ENCODE measurements at places on chromosomes 3 and 15.

DNA sequence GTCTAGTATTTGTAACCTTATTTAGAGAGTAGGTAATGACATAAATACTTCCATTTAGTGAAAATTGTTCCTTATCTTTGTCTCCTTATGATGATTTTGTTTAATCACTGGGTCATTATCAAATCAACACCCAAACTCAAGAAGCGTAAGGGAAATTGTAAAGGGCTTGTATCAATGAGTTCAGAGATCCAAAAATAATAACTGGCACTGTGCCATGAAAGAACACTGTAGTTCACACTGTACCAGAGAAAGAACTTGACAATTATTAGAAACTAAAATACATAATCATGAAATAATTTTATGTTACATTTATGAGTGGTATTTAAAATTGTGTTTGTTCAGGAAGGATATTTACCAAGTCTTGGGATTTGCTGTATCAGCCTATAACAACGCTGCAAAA, 895.4 kb downstream of the FHIT start:
- no peak overlapping the region for H3K27ac ChIP-seq
- H3K4me1 ChIP-seq: no peaks in the 10 kb centered on the region
- DNase-seq: no peak
- no peaks in the 10 kb centered on the region for H3K36me3 ChIP-seq
- no peaks in the 10 kb centered on the region for H3K27me3 ChIP-seq

DNA sequence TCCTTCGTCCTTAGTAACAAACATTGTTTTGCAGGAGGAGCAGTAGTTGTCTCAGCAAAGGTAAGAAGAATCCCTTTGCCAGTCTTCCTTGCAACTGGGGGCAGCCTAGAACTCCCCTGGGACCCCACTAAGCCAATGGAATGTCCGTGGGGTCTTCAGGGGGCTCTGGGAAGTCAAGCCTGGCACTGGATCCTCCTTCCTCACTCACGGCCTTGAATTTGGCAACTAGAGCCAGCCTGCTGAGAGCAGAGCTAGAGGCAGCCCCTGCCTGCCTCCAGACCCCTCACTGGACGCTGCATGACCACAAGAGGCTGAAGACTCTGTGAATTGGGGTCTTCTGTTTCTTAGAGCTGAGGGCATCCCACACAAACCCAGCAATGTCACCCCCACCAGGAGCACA, 18.6 kb upstream of the PRR23E start:
- peaks cover 5% of the 10 kb centered on the region for H3K27me3 ChIP-seq
- H3K4me1 ChIP-seq: no peaks in the 10 kb centered on the region
- H3K36me3 ChIP-seq: no peaks in the 10 kb centered on the region
- DNase-seq: no peak
- H3K4me3 ChIP-seq: no peak overlapping the region

DNA sequence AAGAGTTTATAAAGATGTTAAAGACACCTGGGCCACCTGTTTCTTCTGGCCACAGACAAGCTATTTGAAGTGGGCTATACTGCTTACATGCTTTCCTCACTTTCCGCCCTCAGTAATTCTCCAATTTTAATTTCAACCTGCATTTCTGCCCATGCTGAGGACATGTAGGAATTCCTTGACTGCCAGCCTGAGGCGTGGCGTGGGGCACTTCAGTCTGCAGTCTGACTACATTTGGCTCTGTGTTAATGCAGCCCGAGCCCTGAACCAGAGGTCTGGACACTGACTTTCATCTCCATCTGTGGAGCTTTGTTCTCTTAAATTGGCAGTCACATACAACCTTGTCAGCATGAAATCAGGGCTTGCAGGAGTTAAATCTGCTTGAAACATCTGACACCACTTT, 8.5 kb downstream of the UQCC5 start:
- no peak for DNase-seq
- no peak overlapping the region for H3K4me3 ChIP-seq
- peaks cover 48% of the 10 kb centered on the region for H3K36me3 ChIP-seq
- peaks cover under 1% of the 10 kb centered on the region for H3K4me1 ChIP-seq
- no peak overlapping the region for H3K27ac ChIP-seq
- no peaks in the 10 kb centered on the region for H3K27me3 ChIP-seq

DNA sequence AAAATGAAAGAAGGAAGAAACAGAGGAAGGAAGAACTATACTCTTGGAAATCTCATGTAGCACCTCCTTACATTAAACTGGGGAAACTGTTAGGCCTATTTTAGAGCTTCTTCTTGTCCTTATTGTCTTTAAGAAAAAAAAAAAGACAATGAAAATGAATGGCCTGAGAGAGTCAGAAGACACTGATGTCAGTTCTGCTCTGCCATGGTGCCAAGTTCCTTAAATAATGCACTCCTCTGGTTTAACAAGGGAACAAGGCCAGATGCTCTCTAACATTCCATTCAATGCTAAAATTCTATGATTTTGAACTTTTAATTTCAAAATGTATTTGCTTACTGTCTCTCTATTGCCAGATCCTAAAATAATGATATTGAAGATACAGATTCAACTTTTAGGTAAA, 4.4 kb upstream of the MBNL1 start:
- no peak overlapping the region for H3K27ac ChIP-seq
- peaks cover 30% of the 10 kb centered on the region for H3K36me3 ChIP-seq
- peaks cover 51% of the 10 kb centered on the region for H3K4me1 ChIP-seq
- DNase-seq: no peak
- H3K4me3 ChIP-seq: no peak overlapping the region

GRCh38 chr15:70436428-70436827, 326.9 kb downstream of the UACA start:
- no peaks in the 10 kb centered on the region for H3K27me3 ChIP-seq
- no peak overlapping the region for H3K27ac ChIP-seq
- no peaks in the 10 kb centered on the region for H3K36me3 ChIP-seq

- H3K27me3 ChIP-seq: no peaks in the 10 kb centered on the region
- no peaks in the 10 kb centered on the region for H3K36me3 ChIP-seq
- H3K4me1 ChIP-seq: no peaks in the 10 kb centered on the region
- no peak for DNase-seq
- H3K4me3 ChIP-seq: no peak overlapping the region
Observed at GRCh38 chr3:30720586-30721313, 114.3 kb downstream of the TGFBR2 start.

- H3K27ac ChIP-seq: peak overlapping the region; percentile 86
- DNase-seq: peak; percentile 54
- H3K36me3 ChIP-seq: peaks cover 8% of the 10 kb centered on the region
- H3K27me3 ChIP-seq: no peaks in the 10 kb centered on the region
Observed at GRCh38 chr15:25862472-25863110, 536 bp downstream of the ATP10A start.

GRCh38 chr3:112967828-112968227, 7.1 kb downstream of the CD200R1 start:
- H3K4me3 ChIP-seq: no peak overlapping the region
- H3K4me1 ChIP-seq: peaks cover 10% of the 10 kb centered on the region
- H3K36me3 ChIP-seq: peaks cover 13% of the 10 kb centered on the region
- no peak overlapping the region for H3K27ac ChIP-seq
- DNase-seq: no peak

DNA sequence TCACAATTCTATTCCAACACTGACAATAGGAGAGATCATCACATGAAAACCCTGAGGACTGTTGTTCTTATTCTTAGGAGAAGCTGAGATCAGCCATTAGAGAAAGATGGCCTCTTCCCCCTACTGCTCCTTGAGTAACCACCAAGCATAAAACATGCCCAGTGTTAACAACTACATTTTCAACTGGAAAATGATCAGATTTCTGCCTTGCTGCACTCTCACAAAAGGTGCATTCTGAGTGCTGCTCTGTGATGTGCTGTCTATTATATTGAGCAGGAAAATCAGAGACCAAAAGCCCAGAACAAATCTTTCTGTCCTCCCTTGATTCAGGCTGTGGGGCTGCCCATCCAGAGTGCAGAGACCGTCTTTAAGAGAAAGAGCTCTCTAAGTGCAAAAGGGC, 304.6 kb upstream of the TRIM42 start:
- no peak for DNase-seq
- H3K27me3 ChIP-seq: no peaks in the 10 kb centered on the region
- no peaks in the 10 kb centered on the region for H3K4me1 ChIP-seq
- no peak overlapping the region for H3K27ac ChIP-seq
- H3K4me3 ChIP-seq: no peak overlapping the region
- no peaks in the 10 kb centered on the region for H3K36me3 ChIP-seq

DNA sequence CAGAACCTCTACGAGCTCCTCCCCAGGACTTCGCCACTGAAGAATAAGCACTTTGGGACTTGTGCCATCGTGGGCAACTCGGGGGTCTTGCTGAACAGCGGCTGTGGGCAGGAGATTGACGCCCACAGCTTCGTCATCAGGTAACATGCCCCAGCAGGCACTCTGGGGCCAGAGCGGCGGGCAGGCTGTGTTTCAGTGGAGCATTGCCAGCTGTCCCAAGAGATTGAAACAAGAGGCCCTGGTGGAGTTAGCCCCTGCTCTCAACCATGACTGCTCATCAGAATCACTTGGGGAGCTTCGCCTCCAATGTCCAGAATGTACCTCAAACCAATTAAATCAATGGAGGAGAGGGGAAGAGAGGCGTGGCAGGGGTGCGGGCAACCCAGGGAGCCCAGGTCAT, 44.8 kb downstream of the ST8SIA2 start:
- no peaks in the 10 kb centered on the region for H3K36me3 ChIP-seq
- H3K4me3 ChIP-seq: no peak overlapping the region
- no peaks in the 10 kb centered on the region for H3K27me3 ChIP-seq
- H3K4me1 ChIP-seq: no peaks in the 10 kb centered on the region
- H3K27ac ChIP-seq: no peak overlapping the region

- H3K36me3 ChIP-seq: no peaks in the 10 kb centered on the region
- H3K4me1 ChIP-seq: no peaks in the 10 kb centered on the region
- no peak for DNase-seq
- no peaks in the 10 kb centered on the region for H3K27me3 ChIP-seq
Observed at GRCh38 chr3:8548502-8549275, 47.1 kb downstream of the LMCD1 start.

DNA sequence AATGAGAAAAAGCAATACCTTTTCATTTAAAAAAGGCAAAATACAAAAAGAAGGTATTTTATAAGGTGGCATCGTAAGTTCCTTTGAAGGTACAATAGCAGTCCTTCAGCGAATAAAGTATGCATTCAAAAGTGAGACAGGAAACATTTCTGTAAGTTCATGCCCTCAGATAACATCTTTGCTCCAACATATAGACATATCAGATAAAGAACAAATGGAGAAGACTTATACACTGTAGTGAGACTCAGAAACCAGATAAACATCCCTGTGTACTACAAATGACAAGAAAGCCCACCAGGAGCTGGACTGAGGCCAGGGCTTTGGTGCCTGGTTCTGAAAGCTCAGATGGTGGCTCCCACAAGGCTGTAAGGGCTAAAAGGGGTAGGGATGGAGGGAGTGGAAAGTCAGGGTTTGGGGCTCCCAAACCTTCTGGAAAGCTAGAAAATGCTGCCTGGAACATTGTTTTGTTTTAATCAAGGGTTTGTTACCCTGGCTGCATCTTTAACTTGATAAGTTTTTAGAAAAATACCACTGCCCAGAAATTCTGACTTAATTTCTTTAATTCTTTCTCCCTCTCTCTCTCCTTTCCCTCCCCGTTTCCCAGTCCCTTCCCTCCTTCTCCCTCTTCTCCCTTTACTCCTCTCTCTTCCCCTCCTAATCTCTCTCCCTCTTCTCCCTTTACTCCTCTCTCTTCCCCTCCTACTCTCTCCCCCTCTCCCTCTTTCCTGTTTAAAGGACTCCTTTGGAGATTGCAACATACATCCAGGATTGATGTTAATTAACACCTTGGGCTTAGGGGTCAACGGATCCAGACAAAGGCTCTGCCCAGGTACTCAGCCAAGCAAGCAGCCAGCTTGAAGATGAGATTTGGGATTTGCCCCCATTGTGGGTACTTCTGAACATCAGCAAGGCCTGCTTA, 126.1 kb downstream of the AQP9 start:
- no peaks in the 10 kb centered on the region for H3K36me3 ChIP-seq
- no peak for DNase-seq
- H3K27me3 ChIP-seq: no peaks in the 10 kb centered on the region
- H3K4me3 ChIP-seq: peak overlapping the region; percentile 16
- H3K4me1 ChIP-seq: no peaks in the 10 kb centered on the region

- peaks cover 3% of the 10 kb centered on the region for H3K36me3 ChIP-seq
Observed at GRCh38 chr3:45817831-45818522, 21.6 kb upstream of the SLC6A20 start.

DNA sequence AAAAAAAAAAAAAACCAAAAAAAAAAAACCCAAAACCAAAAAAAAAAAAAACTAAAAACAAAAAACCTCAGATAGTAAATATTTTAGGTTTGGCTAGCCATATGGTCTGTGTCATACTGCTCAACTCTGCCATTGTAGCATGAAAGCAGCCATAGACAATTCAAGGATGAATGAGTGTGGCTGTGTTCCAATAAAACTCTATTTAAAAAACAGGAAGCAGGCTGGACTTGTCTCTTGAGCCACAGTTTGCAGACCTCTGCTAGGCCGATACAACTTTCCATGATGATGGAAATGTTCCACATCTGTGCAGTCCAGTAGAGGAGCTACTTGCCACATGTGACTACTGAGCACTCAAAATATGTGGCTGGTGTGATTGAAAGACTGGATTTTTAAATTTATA, 11.1 kb downstream of the EFCAB12 start:
- H3K36me3 ChIP-seq: no peaks in the 10 kb centered on the region
- H3K4me1 ChIP-seq: no peaks in the 10 kb centered on the region
- DNase-seq: no peak
- H3K27me3 ChIP-seq: no peaks in the 10 kb centered on the region
- no peak overlapping the region for H3K27ac ChIP-seq
- H3K4me3 ChIP-seq: no peak overlapping the region

Measured in CD4-positive, alpha-beta T cell (primary cell).